ENCODE measurements at places on chromosomes 13 and 19.

DNA sequence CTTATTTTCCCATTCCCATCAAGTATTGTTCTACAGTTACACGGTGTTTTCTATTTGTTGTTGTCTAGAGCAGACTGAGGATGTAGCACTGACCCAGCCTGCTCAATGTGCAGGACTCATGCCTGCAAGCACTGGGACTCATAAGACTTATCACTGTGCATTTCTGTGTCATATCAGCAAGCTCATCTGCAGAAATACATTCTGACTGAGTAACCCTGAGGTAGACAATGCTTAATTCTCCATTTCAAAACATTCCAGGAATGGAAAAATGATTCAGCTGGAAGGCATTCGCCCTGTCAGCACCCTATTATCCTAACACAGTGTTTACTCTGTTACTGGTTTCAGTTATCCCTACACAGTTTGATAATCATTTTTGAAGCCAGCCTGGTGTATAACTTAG is 2506.4 kb downstream of the PCDH9 start:
- no peak for ATAC-seq

DNA sequence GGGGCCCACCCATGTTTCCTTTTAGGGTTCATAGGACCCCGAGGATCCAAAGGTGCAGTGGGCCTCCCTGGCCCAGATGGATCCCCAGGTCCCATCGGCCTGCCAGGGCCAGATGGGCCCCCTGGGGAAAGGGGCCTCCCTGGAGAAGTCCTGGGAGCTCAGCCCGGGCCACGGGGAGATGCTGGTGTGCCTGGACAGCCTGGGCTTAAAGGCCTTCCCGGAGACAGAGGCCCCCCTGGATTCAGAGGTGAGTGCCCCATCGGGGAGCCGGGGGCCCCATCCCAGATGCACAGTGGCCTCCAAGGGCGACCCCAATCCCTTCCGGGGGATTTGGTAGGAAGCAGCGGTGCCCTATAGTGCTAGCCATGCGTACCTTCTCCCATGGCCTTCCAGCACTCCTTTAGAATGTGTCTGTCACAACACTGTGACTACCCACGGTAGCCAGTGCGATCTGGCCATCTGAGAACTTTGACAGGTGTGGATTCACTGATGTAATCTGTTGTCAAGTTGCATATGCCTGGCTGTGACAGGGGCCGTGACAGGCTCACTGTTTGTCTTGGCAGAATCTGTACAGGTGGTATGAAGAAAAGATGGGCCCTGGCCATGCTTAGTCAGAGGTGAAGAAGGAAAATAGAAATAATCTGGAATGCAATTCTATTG is 88.5 kb downstream of the RAB20 start:
- ATAC-seq, result no peak

DNA sequence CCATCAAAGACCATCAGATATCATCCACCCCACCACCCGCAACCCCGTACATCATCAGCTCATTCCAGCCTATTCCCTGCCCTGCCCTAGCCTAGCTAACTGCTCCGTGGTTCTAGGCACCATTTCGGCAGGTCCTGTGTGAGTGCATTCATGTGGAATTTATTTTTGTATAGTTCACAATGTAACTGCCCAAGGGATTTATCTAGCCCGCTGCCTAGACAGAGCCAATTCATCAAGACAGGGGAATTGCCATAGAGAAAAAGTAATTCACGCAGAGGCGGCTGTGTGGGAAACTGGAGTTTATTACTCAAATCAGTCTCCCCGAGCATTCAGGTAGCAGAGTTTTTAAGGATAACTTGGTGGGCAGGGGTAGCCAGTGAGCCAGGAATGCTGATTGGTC is 109.2 kb upstream of the UBL3 start:
- no peak for ATAC-seq

DNA sequence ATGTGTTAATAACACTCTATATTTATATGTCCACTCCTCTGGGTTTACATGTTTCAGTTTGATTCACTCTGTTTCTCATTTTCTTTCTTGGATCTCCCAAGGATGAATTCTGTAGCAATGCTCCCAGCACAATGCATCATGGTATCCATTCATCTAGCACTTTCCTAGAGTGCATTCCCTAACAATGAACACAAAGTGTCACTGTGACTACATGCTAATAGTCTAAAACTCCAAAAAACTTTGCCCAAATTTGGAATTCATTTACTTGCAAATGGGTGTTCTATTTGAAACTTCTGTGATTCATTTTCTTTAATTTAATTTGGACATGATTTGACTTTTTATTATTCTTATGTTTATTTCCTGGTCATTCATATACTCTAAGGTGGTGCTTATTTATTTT is 286.3 kb downstream of the POU4F1 start:
- ATAC-seq, result no peak

GRCh38 chr13:47111499-47111898 is 214.6 kb upstream of the HTR2A start:
- ATAC-seq, result no peak

- ATAC-seq, result no peak
Measured at GRCh38 chr13:25886438-25887214, 165.2 kb downstream of the SHISA2 start.

- no peak for ATAC-seq
Measured at GRCh38 chr19:11067356-11068113, 21.7 kb upstream of the LDLR start.

GRCh38 chr13:104869501-104869900 is 1666.0 kb downstream of the EFNB2 start:
- ATAC-seq, result no peak

GRCh38 chr19:57248646-57249045 is 8.2 kb downstream of the ZNF805 start:
- ATAC-seq, result no peak

DNA sequence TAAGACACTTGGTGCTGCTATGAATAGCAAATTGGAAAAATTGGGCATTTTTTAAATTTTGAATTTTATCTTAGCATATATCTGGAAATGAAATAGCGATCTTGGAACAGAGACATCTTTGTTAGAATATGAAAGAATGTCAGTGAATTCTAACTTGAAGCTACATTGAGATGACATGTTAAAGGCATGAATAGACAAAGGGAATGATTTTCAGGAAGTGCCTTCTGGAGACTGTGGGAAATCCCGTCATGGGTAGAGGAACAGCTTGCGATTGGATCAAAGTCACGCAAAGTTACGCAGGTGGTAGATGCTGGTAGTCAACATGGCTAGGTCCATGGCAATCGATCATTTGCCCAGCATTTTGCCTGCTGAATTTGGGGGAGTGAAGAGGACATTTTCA is 43.5 kb downstream of the LRCH1 start:
- ATAC-seq, result no peak

GRCh38 chr19:51686171-51686570 is 7.0 kb upstream of the SPACA6 start:
- no peak for ATAC-seq

GRCh38 chr19:45161738-45162607 is 1.2 kb upstream of the NKPD1 start:
- no peak for ATAC-seq

DNA sequence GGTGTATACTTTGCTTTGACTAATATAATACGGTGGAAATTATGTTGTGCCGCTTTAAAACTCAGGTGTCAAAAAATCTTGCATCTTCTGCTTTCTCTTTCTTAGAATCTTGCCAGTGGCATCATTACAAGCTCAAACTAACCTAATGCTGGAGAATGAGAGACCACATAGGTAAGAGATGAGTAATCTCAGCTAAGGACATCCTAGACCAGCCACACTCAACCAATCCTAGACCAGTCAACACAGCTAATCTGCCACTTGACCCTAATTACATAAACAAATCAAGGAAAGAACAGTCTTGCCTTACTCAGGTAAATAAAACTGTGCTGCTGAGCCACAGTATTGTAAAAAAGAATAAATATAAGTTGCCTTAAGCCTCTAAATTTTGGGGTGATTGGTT is 1323.9 kb upstream of the SPRY2 start:
- no peak for ATAC-seq

- peak; percentile 79 for ATAC-seq
Measured at GRCh38 chr13:41917641-41918040, 43.3 kb downstream of the VWA8 start.

DNA sequence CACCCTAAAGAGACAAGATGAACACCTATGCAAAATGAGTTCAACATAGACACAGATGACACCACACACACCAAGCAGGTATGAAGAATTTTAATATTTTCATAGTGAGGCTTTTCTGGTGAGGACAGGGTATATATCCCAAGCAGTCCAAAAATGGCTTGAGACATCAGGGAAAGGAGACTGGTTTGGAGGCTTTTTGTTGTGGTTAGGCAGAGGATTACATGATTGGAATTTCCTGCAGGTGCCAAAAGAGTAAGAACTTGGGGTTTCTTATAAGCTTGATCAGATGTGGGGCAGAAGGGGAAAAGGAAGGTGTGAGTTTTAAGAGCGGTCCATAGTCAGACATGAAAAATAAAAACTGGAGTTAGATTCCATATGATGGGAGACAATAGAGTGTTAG is 420.8 kb upstream of the SLITRK1 start:
- ATAC-seq, result no peak

GRCh38 chr19:21474671-21475181 is 30.7 kb upstream of the ZNF429 start:
- peak; percentile 97 for ATAC-seq

DNA sequence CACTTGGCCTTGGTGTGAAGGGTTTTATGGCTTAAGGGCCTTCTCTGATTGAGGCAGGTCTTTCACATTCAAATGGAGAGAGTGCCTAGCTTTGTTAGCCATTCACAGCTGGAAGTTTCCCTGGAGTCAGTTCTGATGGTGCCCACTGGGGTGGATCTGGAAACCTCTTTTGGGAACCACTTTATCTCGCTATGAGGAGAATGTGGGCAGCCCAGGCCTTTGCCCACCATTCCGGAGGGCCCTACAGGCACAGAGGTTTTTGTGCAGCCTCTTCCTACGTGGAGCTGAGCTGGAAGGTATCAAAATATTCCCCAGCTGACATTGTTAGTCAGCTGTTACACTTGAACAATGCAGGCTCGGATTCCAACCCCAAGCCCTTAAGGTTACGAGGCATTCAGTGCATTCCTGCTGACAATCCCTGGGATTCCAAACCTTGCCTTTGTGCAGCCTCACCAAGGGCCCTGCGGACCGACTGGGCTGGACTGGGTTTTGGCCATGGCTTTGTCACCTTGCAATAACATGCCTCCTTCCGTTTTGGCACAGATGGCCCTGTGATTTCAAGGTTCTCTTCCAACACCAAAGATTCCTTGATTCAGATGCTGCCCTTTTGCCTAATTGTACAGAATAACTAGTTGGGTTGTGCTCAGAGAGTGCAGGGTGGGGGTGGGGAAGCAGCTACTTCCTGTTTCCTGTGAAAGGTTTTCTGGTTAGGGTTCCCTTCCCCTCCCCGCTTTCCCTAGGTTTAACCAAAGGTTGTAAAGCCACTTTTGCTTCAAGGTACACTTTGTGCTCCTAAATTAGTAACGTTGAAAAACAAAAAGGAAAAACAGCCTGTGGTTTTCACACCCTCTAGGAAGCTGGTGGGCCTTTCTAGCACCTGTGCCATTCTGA is 27.0 kb downstream of the SAE1 start:
- no peak for ATAC-seq

DNA sequence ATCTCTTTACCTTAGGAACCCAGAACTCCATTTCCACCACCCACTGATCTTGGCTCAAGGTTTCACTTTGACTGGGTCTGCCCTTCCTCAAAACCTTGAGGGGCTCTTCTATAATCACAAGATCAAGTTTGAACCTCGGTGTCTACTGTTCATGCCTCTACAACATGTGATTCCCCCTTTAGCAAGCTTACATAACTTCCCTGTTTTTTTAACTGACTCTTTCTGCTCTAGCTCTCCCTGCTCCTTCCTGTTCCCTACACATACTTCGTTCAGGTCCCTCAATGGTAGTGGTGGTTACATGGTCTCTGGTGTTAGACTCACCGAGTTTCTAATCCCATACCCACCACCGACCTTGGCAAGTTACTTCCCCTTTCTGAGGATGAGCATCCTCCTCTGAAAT is 26.7 kb downstream of the CEACAM8 start:
- no peak for ATAC-seq

DNA sequence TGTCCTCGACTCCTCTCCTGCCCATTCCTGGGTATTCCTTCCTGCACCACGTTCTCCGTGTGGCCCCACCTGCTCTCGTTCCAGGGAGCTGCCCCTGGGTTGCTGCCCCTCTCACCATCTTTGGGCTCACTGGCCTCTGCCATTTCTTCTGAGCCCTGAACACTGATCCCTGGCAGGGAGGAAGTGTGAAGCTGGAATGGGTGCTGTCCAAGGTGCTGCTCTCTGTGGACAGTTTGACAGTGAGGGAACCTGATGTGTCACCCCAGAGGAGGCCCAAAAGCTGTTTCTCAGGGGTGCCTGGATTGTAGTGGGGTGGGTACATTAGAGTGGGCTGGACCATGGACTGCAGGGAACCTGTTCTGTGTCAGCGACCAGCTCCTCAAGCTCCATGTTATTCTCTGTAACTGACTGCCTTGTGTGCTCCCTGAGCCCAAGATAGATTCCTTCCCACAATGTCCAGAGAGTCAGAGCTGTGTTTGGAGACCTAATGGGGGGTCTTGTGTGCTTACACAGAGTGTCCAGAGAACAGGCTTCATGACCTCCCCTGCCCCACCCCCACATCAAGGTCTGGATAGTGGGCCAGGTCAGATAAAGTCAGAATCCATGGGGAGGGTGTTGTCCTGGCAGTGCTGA is 7.2 kb upstream of the CEACAM8 start:
- ATAC-seq, result no peak

DNA sequence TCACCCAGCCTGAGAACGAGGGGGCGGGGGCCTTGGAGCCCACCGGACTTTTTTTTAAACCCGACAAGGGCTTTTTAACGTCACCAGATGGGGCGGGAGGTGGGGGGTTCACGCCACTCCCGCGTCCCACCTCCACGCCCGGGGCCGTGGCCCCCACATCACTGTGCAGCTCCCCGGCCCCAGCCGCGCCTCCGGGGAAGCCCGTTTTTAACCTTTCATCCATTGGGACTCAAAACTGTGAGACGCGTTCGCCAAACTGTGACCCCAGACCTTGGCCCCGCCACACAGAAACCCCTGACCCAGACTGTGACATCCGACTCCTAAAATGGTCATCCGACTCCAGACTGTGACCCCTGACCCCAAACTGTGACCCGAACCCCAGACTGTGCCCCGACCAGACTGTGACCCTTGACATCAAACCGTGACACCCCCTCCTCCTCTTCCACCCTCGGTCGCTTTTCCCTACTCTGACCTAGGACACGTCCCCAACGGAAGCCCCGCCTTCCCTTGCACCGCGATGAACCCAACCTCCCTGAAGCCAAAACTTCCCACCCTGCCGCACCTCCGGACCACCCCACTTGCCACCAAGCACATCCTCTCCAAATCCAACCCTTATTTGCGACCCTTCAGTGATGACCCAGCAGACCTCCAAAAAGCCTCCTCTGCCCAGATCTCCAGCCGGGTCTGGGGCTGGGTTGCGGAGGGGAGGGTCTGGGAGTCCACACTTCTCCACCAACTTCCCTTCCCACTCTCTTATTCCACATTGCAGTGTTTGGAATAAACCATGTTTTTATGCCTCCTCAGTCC is 1.5 kb upstream of the GRWD1 start:
- ATAC-seq, result no peak

GRCh38 chr19:41435936-41436673 is 3.6 kb downstream of the DMAC2 start:
- no peak for ATAC-seq

GRCh38 chr13:94956417-94957110 is 244.2 kb upstream of the SOX21 start:
- no peak for ATAC-seq

Measured in activated CD4-positive, CD25-positive, alpha-beta regulatory T cell treated with anti-CD3 and anti-CD28 coated beads, Interleukin-2, amount 50 U/mL, for 24 hours (primary cell).